ENCODE measurements at places on chromosomes 13 and 19.

DNA sequence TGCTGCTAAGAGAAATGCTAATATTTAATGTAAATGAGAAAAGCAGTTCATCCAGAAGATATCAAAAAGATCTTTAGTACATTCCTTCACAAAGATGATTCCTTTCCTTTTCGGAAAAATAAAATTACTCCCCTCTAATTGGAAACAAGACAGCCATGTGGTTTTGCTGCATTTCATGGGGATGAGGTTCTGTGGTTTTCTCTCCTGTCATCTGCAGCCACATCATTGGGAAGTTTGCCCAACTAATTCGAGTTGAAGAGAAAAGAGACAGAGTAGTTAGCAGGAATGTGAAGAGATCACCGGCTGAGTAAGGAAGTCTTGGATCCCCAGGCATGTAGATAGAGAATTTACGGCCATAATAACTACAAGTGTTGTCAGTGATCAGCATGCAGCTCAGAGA lies 122.1 kb downstream of the CYSLTR2 start:
- no peak for DNase-seq

GRCh38 chr13:46008631-46009030 lies 43.9 kb downstream of the ZC3H13 start:
- no peak for DNase-seq

- DNase-seq: no peak
These were observed 84.1 kb upstream of the FNDC3A start for GRCh38 chr13:48891586-48891985.

DNA sequence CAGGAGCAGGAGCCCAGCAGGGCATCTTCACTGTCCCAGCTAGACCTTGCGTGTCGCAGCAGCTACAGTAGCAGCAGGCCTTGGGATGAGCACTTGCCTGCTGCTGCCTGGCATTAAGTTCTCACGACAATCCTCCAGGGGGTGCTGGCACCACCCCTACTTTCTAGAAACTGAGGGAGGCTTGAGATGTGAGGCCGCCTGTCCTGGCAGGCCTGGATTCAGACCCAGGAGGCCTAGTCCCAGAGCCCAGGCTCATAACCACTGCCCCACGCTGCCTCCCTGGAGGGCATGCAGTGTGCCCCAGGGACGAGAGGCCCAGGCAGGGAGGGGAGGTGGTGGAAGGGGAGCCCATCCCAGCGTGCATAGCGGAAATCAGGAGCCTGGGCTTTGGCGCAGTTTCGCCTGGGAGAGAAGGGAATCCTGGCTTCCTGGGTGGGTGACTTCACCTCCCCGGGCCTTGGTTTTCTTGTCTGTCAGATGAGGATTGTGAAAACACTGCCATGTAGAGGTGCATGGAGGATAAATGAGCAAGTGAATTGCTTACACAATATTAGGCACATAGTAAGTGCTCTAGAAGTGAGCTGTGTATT lies 26.1 kb downstream of the PPP5C start:
- no peak for DNase-seq

- peak; percentile 64 for DNase-seq
These were observed 11.5 kb downstream of the FAM187B start for GRCh38 chr19:35216833-35217648.

DNA sequence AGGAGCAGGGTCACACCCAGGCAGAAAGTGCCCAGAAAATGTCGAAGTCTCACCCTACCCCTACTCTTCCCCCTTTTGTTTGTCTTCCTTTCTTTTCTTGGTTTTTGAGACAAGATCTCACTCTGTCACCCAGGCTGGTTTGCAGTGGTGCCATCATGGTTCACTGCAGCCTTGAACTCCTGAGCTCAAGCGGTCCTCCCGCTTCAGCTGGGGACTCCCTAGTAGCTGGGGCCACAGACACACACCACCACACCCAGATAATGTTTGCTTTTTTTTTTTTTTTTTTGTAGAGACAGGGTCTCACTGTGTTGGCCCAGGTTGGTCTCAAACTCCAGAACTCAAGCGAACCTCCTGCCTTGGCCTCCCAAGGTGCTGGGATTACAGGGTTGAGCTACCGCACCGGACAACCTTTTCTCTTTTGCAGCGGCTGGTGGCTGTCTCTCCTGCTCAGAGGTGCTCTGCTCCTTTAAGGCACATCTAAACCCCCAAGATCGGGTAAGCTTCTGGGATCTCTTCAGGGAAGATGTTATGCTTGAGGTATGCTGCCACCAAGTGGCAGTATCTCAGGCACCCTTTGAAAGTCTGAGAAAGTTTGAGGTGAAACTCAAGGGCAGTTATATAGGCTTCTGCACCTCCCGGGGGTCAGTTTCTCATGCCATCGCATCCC lies 22.4 kb upstream of the EBI3 start:
- DNase-seq: no peak

DNA sequence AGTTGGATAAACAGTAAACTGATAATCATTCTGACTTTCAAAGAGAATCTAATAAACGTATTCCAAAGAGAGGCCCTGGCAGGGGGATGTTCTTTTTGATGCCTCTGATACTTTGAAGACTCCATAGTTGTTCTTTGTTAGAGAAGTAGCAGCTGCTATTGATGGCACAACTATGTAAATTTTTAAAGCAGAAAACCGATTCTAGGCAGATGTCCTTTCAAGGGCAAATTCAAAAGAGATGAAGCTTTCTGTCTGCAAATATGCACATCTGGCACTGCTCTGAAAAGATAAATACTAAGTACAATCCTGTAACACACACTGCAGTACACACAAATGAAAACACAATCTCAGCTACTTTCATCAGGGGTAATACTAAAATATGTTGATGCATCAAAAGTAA lies 250.1 kb downstream of the VWA8 start:
- DNase-seq: no peak

Data from NCI-H2029 (cell line).